ENCODE measurements at places on chromosomes 7 and 10.
A peak's percentile ranks its signal among the peaks of the same experiment; 100 is the strongest.

DNA sequence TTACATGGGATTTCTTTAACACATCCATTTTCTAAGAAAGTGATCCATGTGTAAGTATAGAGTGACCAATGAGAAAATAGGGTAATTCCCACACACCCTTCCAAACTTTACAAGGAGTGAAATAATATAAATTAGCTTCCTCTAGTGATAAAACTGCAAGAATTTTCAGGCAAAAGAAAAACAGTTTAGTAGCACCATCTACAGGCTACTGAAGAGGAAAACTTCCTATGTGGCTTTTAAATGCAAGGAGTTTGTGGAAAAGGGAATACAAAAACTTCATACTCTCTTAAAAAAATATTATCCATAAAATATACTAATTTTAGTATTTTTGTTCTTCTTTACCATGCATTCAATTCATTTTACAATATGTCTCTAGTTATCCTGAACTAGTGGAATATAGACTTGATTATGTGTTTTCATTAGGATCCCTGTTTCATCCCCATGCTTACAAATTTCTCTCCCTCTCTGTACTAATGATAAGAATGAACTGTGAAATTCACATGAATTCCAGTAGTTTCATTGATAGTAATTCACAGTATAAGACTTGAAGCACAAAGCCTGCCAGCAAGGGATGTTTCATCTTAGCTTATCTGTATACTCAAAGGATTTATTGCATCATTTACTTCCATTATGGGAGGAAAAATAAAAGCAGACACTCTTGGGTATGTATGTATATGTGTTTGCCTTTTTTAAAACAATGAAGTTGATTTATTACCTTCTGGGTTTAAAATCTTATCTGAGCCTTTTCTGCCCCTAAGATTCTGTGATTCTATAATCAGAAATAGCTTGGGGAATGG lies 442.9 kb downstream of the AUTS2 start:
- no peak for DNase-seq

GRCh38 chr10:97097084-97097433 lies 88.7 kb downstream of the SLIT1 start:
- DNase-seq: no peak

- DNase-seq: no peak
Observed at GRCh38 chr7:146528581-146528980, 412.0 kb downstream of the CNTNAP2 start.

DNA sequence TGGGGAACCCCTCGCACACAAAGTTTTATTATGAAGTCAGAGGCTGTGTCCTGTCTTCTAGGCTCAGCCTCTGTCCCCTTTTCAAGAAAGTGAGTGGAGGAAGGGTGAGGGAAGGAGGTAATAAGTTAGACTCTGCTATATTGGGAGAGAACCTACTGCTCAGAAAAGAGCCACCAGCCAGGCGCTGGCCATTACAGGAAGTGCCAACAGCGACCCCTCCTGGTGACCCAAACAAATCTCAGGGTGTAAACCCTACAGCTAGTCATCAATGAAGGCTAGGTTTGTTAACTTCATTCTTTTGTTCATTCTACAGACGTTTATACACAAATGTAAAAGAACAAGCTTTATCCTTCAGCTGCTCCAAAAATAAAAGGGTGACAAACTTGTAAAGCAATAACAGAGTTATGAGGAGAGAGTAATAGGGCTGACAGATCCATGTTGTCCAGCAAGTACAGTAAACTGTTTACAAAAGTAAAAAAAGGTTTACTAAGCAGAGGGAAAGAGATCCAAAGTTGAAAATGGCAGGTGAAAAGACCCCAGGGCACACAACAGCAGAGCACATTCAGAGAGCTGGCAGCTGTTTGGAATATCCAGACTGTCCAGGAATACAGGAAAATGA lies 82.7 kb downstream of the FAM204A start:
- DNase-seq: peak; percentile 67

- DNase-seq: no peak
Observed at GRCh38 chr10:101176577-101176976, 45.5 kb downstream of the TLX1 start.

DNA sequence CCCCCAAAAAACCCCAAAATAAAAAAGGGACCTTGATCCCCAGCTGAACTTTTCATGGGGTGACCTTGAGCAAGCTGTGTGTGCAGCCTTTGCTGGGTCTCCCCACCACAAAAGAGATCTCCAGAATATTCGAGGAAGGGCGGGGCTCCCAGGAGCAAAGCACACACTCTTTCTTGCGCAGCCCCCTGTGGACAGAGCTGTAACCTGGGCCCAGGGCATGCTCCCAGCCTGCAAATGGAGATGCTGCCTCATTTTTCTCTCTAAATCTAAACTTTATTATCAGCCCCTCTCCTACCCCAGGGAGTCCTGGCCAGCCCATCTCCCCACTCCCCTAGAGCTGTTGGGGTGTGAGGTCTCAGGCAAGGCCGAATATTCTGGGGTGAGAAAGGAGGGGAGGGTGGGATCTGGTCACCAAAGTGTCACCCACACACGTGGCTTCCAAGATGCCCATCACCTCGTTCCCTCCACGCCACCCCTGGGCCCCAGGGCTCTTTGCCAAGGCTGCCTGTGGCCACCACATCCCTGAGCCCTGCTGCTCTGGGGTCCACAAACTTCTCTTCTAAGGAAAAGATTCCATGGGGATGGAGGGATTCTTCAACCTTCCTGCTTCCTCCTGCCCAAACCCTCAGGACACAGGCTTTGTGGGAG lies 1.7 kb upstream of the CALML3 start:
- DNase-seq: no peak

GRCh38 chr10:102375867-102376266 lies 19.6 kb upstream of the NFKB2 start:
- no peak for DNase-seq

DNA sequence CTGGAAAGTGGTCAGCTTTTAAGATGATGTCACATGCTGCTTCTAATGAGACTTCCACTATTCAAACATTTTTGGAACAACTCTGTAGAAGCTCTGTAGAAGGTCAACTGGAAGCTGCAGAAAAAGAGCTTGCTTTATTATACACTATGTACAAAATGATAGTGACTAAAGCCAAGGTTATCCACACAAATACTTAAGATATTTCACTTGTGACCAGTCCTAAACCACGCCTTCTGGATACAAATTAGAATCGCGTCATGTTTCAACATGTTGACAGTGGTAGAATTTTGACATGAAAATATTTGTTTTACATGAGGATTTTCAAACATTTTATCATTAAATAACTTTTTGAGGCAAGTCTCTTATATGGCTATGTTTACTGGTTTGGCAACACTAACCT lies 499.6 kb upstream of the PHF14 start:
- no peak for DNase-seq

DNA sequence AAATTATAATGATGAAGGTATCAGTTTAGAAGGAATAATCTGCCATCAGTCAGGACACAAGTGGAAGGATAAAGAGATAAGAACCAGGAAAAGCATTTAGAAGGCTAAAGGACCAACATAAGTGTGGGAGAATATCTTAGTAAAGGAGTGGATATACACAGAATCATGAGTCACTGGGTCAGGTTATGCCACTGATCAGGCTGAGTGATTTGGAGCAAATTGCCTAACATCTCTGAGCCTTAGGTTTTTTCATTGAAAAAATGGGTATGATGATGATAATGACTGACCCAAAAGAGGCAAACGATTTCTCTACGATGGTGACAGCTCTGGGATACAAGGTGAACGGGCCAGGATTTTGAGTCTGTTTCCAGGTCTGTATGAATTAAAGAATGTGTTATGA lies 2.8 kb upstream of the CUL1 start:
- DNase-seq: no peak

- DNase-seq: no peak
Observed at GRCh38 chr10:92822964-92823363, 25.4 kb upstream of the EXOC6 start.

- no peak for DNase-seq
Observed at GRCh38 chr7:93538061-93538460, 36.5 kb downstream of the CALCR start.

GRCh38 chr10:85213493-85213892 lies 885.1 kb downstream of the CCSER2 start:
- DNase-seq: no peak

- DNase-seq: no peak
Observed at GRCh38 chr7:37570145-37570544, 113.4 kb upstream of the GPR141 start.

GRCh38 chr10:78931321-78932053 lies 137.3 kb upstream of the ZMIZ1 start:
- DNase-seq: no peak

DNA sequence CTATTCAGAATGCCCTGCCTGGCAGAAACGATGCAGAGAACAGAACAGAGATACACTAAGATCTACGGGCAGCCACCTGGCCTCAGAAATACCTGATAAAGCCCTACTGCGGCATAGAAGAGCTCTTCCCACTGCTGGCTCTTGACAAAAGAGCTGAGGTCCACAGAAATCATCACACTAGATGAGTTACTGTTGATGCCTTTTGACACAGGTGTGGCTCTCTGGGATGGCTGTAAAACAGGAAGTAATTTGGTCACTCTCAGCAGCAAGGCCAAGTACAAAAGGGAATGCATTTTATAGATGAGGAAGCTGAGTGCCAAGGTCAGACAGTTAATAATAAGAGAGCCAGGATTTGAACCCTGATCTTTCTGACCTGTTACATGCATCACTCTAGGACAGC lies 35.0 kb upstream of the ACSL5 start:
- no peak for DNase-seq

- no peak for DNase-seq
Observed at GRCh38 chr10:121069061-121069850, 218.1 kb downstream of the WDR11 start.

DNA sequence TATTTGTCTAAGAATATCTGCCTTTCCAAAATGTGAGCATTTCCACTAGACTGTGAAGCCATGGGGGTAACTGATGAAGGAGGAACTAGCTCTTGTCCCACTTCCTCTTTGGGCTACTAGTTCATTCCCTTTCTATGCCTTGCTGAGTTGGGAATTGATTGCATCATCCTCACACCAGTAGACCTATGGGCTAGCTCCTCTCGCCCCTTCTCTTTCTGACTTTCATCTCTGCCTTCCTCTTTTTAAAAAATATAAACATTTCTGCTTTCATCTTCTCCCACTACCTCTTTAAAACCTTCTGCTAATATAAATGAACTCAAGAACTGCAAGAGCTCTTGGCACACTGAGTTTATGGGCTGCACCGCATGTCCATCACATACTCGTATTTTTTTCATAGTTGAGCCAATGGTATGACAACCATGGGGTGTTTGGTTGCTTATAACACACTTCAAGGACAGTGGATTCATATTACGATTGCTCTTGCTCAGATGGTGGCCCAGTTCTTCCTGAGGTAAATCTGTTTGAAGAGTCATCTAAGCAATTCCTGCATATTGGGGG lies 182.0 kb downstream of the REEP3 start:
- no peak for DNase-seq

- DNase-seq: no peak
Observed at GRCh38 chr7:41046221-41046761, 656.6 kb downstream of the INHBA start.

GRCh38 chr10:14433147-14433546 lies 102.4 kb upstream of the FRMD4A start:
- DNase-seq: no peak

DNA sequence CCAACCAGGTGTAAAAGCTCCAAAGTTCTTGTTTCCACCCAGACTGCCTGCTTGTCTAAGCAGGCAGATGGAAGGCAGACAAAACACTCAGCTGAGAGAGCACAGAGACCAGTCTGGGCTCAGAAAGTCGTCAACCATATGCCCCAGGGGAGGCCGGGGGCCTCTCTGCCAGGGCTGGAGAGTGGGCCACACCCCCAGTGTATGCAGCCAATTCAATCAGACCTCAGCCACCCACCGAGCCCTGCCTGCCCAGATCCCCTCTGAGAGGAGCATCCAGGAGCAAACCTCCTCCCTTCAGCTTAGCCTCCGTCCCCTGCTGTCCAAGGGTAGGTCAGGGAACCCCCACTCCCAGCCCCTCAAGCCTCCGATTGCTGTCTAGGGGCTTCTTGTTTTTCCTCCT lies 196.3 kb downstream of the LSM5 start:
- no peak for DNase-seq

DNA sequence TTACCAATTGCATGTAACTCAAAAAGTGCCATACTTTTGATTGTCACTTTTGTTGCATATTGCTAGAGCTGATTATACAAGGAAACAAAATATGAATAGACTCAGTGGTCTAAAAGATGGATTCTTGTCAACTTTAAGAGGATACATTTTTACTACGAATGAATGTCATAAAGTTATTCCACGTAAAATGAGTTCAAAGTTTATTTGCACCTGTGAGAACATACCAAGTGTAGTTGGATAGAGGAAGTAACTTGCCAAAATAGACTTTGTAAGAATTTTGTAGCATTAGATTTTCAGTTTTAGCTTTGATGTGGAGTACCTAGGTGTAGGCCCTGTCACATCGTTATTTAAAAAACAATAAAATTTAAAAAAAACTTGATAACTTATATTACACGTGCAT lies 106.2 kb downstream of the PHF14 start:
- DNase-seq: no peak

GRCh38 chr7:28442540-28443420 lies 30.5 kb downstream of the CREB5 start:
- no peak for DNase-seq

DNA sequence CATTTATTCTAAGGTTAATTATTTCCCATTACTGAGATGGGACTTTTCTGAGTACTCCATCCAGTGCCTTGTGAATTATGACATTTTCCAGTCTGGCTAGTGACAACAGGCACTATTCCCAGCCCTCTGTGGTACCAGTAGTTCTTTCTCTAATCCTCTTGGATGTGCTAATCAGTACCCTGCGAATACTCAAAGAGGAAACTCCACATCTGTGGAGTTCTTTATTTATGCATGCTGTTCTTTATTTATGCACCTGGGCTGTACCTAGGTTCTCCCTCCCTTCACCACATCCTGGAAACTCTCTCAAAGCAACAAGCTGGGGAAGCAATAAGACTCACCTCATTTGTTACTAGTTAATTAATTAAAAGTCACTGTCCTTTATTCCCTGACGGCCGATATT lies 83.5 kb downstream of the TSPAN12 start:
- peak; percentile 23 for DNase-seq

- DNase-seq: no peak
Observed at GRCh38 chr7:34672430-34672829, 14.4 kb downstream of the NPSR1 start.

GRCh38 chr10:128780156-128780761 lies 654.0 kb upstream of the MKI67 start:
- no peak for DNase-seq

DNA sequence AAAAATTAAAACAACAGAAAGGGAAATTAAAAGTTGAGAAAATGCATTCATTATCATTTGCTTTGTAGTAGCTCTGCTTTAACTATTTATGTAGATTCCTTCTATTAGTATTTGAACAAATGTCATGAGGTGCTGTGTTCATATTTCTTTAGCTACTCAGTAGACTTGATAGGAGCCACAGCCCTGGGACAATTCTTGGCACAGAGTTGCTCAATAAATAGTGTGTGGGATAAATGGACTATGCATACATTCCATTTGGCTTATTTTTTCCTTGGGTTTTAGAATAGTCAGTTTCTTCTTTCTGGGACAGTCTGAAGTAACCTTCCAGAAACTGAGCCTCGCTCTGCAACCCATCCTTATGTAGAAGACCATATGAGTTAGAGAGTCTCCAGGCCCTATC lies 13.4 kb downstream of the RPP30 start:
- no peak for DNase-seq

All from iPS-NIHi11 (cell line).